ENCODE measurements at places on chromosomes 16 and 17.

- no peak for DNase-seq
These were observed 185.9 kb downstream of the SEC14L1 start for GRCh38 chr17:77326636-77327035.

- DNase-seq, result no peak
These were observed 208.4 kb downstream of the IRF8 start for GRCh38 chr16:86107215-86107825.

DNA sequence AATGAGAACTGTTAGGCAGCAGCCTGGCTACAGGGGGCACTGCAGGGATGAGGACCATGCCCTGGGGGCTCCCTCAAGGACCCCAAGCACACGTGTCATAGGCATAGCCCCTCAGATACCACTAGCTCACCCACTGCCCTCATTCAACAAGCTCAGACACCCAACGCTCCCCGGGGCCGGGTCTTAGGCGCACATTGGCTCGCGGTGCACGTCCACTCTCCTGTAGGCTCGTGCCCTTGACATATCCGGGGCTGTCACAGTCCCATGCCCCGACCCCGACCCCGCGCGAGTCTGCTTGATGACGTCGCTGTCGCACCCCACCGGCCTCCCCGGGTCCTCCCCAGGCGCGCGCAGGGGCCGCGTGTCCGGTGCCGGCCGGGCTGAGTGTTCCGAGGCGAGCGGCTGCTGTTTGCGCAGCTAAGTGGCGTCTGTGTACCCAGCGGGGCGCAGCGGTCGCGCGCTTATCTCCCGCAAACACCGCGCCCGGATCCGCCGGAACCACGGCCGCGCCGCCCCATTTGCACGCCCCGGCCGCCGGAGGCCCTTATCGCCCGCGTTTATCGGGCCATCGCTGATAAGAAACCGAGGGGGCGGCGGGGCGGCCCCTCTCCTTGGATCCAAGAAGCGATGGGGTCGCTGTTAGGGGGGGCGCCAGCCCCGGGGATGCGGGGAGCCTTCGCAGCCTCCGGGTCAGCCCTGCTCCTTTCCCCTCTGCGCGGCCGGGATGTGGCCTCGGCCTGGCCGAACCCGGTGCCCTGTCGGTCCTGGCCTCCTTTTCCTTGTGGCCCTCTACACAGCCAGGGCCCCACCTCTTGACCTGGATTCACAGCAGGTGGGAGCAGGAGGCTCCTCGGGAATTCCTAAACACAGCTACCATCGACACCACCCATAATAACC lies 20.7 kb upstream of the NAGS start:
- DNase-seq, result no peak

DNA sequence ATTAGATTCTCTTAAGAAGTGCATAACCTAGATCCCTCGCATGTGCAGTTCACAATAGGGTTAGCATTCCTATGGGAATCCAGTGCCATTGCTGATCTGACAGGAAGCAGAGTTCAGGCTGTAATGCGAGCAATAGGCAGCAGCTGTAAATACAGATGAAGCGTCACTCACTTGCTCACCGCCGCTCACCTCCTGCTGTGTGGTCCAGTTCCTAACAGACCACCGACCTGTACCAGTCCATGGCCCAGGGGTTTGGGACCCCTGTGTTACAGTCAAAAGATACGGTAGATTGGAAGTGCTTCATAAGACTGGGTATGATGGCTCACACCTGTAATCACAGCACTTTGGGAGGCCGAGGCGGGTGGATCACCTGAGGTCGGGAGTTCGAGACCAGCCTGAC lies 2.8 kb downstream of the STAT5A start:
- no peak for DNase-seq

DNA sequence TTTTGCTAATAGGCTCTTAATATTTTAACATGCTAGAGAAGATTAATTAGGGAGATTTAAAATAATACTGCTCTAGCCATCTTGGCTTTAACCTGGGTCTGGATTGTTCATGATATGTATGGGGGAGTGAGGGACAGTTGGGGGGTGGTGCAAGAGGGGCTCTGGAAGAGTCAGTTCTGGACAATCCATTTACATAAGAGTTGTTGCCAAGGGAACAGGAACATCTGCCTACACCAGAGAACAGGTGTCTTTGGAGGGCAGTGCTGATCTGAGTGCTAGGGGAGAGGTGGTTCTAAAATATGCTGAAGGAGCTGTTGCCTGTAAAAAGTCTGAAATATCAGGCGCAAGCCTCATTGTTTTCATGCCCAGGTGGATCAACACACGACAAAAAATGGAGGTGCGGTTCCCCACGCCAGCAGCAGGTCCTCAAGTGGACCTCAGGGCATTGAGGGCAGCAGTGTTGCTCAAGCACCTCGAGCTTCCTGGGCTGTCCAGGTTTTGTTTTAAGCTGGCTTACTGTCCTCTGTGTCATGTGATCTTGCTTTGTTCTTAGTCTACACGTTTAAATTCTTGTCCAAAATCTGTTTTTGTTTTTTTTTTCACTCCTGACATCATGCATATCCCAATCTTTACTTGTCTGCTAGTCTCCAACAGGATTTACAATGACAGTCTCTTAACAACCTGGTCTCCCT lies 25.4 kb upstream of the WSB1 start:
- DNase-seq, result no peak

DNA sequence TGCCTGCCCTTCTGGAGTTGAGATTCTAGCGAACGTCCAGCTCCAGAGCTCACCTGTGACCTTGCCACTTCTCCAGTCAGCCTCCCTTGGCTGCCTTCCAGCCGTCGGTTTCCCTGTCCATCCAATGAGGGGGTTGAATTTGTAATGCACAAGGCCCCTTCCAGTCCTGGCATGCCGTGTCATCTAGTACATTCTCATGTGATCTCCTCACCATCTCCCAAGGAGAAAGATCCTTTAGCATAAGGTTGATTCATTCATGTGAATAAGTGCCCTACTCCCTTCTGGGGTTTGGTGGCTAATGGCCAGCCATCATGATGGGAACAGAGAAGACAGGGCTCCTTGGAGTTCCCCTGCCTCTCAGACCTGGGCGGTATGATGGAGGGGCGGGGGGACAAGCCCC lies 18.9 kb upstream of the ABCC3 start:
- DNase-seq, result no peak

- DNase-seq, result no peak
These were observed 19.7 kb upstream of the NDUFAB1 start for GRCh38 chr16:23615805-23616204.

DNA sequence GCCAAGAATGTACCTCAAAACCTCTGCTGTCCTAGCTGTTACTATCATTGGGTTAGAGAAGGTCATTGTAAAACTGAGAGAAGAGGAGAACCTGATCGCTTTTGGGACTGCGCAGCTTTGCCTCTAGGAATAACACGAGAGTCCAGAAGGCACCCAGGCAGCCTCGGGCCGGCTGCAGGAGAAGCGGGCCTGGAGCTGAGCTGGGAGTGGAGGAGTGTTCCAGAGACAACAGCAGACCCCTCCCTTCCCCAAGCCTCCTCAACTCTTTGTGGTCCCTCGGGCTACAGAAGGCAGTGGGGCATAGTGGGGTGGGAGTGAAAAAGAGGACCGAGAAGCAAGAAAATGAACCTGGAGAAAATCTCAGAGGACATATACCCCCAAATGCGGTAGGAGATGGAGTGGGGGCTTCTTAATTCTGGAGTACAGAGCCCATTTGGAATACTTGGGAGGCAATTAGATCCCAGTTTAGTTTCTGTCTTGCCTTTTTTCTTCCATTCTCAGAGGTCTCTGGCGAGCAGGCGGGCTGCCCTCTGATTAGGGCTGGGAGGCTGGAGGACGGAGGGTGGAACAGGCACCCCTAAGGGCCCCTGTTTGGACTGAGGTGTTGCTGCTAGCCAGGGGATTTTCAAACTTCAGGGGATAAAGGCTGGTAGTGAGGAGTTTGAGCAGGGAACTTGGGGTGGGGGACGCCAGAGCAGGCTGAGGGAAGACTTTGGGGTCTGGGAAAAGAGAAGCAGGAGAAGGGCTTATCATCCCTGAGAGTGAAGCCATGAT lies 13.3 kb upstream of the HOXB2 start:
- no peak for DNase-seq

DNA sequence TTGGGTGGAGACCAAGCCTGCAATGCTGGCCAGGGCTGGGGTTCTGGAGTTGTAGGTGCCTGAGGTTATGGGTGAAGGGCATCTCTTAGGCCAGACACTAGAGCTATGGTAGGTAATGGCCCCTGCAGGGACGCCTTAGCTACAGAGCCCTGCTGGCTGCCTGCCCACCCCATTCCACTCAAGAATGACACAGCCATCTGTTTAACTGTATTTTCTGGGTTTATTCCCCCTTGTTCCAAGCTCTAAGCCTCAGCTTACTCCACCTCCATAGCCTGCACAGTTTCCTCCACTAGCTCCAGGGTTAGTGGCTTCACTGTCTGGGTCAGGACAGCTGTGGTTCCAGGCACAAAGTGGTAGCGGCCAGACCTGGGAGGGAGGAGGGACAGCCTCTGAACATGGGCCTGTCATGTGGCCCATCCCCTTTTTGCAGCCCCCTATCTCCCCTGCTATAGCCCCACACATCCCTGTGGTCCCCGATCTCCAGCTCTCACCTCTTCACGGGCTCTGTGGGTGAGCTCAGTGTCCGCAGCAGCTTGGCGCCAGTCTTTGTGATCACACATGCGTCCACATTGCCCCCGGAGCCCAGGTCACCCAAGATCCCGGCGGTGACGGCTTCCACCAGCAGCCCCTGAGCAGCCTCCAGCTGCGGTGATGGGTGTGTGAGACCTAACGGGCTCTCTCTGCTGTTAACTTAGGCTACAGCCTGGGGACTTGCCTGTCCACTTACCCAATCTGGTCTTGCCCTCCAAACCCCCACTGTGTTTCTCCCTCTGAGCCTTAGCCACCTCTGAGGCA lies 2.1 kb downstream of the PSMB10 start:
- DNase-seq, result no peak

DNA sequence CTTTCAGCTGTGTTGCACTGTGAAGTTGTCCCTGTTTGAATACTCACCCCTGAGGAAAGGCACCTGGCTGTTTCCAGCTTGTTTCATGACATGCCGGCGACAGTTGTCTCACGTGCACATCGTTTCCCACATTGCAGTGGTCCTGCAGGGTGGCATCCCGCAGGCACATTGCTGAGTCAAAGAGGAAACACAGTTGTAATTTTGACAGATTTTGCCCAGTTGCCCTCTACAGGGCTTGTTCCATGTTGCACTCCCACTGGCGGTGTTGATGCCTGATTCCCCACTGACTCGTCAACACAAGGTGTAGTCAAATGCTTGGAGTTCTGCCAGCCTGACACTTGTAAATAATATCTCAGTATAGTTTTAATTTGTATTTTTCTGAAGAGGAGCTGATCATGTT lies 23.8 kb downstream of the EPN2 start:
- DNase-seq, result no peak

DNA sequence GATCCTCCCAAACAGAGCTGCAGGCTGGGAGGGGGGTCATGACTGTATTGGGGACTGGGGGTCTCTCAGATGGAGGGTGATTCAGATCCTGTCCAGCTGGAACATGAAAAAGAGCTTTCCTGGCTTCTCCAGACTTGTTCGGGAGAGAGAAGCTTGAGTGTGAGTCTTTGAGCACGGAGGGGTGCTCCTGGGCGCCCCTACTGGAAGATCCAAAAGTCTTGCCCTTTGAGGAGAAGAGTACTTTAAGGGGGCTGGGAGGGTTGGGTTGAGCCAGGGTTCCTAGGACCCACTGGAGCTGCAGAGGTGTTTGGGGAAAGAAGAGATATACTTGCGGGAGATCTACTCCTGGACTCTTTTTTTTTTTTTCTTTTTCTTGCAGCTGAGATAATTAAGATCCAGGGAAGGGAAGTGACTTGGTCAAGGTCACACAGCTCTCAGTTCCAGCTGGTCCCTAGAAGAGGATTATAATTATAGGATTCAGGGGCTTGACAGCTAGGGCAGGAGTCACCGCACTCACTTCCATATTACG lies 8.4 kb downstream of the RARA start:
- peak; percentile 46 for DNase-seq

DNA sequence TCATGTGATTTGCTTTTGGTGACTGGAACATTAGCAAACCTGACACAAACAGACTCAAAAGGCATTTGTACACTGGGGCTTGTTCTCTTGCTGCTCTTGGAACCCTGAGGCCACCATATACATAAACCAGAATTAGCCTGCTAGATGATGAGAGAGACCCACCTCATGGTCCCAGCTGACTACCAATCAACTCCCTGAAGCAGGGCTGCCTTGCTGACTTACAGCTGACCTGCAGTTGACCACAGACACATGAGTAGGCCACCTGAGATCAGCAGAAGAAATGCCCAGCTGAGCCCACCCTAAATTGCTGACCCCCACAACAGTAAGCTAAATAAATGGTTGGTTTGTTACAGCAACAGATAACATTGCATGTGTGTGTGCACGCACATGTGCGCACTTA lies 28.7 kb downstream of the BRIP1 start:
- no peak for DNase-seq

DNA sequence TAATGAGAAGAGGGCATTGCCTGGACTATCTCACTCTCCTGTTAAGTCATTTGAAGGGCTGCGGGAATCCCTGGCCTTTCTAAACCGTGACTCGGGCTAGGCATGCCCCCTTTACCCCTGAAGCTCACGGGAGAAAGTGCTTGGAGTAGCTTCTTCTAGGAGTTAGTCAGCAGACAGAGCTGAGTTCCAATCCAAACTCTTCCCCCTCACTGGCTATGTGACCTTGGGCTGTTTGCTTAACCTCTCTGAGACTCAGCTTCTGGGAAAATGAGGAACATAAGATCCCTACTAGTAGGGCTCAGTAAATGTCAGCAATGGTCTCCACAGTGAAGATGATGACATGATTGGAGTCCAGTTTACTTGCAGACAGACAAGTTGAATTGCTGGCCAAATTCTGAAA lies 5.7 kb upstream of the B9D1 start:
- no peak for DNase-seq

DNA sequence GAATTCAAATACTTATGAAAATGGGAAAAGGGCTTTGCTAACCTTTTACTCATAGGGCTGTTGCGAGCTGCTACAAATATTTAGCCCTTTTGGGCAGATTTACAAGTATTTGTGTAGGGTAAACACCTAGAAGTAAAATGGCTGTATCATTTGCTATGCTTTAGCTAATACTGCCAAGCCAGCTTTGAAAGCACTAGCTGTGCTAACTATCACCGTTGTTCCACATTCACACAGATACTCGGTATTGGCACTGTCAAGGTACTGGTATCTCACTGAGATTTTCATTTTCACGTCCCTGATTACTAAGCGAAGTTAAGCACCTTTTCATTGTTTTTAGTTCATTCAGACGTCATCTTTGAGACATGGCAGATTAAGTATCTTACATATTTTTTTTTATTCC lies 84.8 kb downstream of the GLG1 start:
- no peak for DNase-seq

DNA sequence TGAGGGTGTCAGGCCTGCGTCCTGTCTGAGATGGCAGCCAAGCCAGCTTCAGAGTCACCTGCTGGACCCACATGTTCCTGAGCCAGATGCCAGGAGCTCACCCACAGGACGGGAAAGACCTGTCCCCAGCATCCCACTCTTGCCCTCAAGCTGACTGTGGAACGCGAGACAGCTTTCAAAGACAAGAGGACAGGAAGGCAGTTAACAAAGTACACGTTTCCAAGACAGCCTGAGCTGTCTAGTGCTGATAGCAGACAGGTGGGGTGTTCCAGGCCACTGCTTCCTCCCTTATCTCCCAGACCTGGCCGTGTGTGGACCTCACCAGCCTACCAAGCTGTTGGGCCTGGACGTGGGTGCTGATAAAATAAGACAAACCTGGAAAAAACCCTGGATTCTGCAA lies 13.2 kb downstream of the CMTM3 start:
- DNase-seq, result no peak

GRCh38 chr17:9339958-9340357 lies 235.7 kb downstream of the STX8 start:
- DNase-seq, result no peak

GRCh38 chr17:65638221-65638975 lies 77.0 kb upstream of the AXIN2 start:
- DNase-seq, result no peak

GRCh38 chr17:37273409-37274051 lies 102.3 kb upstream of the C17orf78 start:
- no peak for DNase-seq

GRCh38 chr17:6639586-6640535 lies 650 bp downstream of the KIAA0753 start:
- DNase-seq, result peak; percentile 12
